ENCODE measurements at places on chromosomes 16 and 17. TPM values are rescaled to one million over a fixed set of nuclear protein-coding genes. Genes with fewer than 3 reads are reported as not detected.

Gene SCARF1
- total RNA-seq: 0.32 TPM

Gene WSCD1
- 3.4 TPM for total RNA-seq

Gene C16orf86
- not detected for total RNA-seq

Gene PIGS
- 56.2 TPM for total RNA-seq

Gene RHBDL3
- total RNA-seq: 4.3 TPM

Gene BRD7
- total RNA-seq: 63.4 TPM

Gene ALOX12B
- total RNA-seq: 1.7 TPM

Gene HBZ
- total RNA-seq: not detected

Gene CHST5
- 0.04 TPM for total RNA-seq

Gene FBXO39
- total RNA-seq: not detected

Gene SLFN14
- total RNA-seq: not detected

Gene ANKFN1
- total RNA-seq: not detected

Gene OR2C1
- not detected for total RNA-seq

Gene KCNH6
- total RNA-seq: not detected

Gene SNX20
- total RNA-seq: not detected

Gene RGS9
- total RNA-seq: 6.0 TPM

Gene RDM1
- total RNA-seq: 3.4 TPM

Gene CRYM
- 1.9 TPM for total RNA-seq

Gene CLEC10A
- not detected for total RNA-seq

Gene LDHD
- 0.74 TPM for total RNA-seq

Gene DNAI2
- total RNA-seq: not detected

Gene KRT40
- not detected for total RNA-seq

Gene PITPNM3
- total RNA-seq: 2.4 TPM

Gene NEUROD2
- total RNA-seq: not detected

Gene HYDIN
- 0.37 TPM for total RNA-seq

Gene KRTAP4-6
- total RNA-seq: not detected

Gene CACNG4
- 11.8 TPM for total RNA-seq

Gene ZNF500
- total RNA-seq: 10.3 TPM

Gene CUEDC1
- 60.8 TPM for total RNA-seq

Gene MAP3K14
- 58.3 TPM for total RNA-seq

Gene ADAD2
- total RNA-seq: not detected

Gene FXR2
- total RNA-seq: 60.4 TPM

Gene ORC6
- 45.9 TPM for total RNA-seq

Gene NPIPA8
- total RNA-seq: 1.6 TPM

Gene NTN1
- total RNA-seq: 0.38 TPM

Gene GLYR1
- total RNA-seq: 39.9 TPM

Gene GAST
- total RNA-seq: not detected

Gene GRIN2A
- not detected for total RNA-seq

Gene PRSS33
- total RNA-seq: not detected

Gene CHP2
- 0.05 TPM for total RNA-seq

Gene CDRT15L2
- total RNA-seq: not detected

Gene CCL4L2
- not detected for total RNA-seq

Gene ST6GALNAC1
- total RNA-seq: 0.14 TPM

Gene ACSF3
- total RNA-seq: 18.4 TPM

Gene CD300A
- total RNA-seq: 0.12 TPM
